ENCODE measurements at places on chromosomes 3 and 15. TPM values are rescaled to one million over a fixed set of nuclear protein-coding genes. Genes with fewer than 3 reads are reported as not detected.

The HAUS2 gene
- total RNA-seq, result 35.3 TPM

The SCN11A gene
- total RNA-seq, result not detected

The NR2E3 gene
- total RNA-seq, result not detected

The CTXN2 gene
- not detected for total RNA-seq

The INO80 gene
- total RNA-seq, result 22.7 TPM

The SLC12A1 gene
- not detected for total RNA-seq

The SYNM gene
- total RNA-seq, result 1.7 TPM

The ZNF445 gene
- total RNA-seq, result 2.0 TPM

The PEAK1 gene
- 7.5 TPM for total RNA-seq

The MAN2A2 gene
- 6.6 TPM for total RNA-seq

The ALDH1A2 gene
- not detected for total RNA-seq

The PAK6 gene
- 21.0 TPM for total RNA-seq

The SENP7 gene
- total RNA-seq, result 4.1 TPM

The OSTN gene
- total RNA-seq, result not detected

The REC114 gene
- not detected for total RNA-seq

The RASL12 gene
- total RNA-seq, result not detected

The AGBL1 gene
- not detected for total RNA-seq

The ATP13A4 gene
- total RNA-seq, result not detected
